ENCODE measurements at places on chromosomes 13 and 19. TPM values are rescaled to one million over a fixed set of nuclear protein-coding genes. Genes with fewer than 3 reads are reported as not detected.

DNA sequence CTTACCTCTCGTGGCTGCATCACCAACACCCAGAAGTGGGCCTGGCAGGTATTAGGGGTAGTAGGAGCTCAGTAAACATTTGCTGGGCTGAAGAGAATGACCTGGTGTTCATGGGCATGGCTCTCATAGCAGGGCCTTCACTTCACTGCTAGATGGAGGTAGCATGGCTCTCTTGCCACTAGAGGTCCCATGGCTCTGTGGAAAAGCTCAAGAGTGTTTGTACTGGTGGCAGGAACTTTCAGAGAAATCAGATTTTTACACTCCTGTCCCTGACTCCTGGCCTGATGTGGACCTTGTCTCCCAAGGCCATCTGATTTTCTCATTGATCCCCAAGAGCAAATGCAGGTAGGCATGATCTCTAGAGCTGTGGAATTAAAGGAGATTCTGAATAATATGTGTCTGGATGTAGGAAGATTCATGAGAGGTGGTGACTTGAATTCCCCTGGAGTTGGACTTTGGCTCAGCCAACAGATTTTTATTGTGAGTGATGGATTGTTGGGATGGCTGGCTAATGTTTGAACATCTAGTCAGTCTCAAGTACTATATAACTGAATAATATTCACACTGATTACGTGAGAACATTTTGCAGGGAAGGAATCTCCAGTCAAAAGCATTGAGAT lies 5.7 kb downstream of the ZNF574 start:
- DNase-seq: no peak

ZNF304 gene
- 15.1 TPM for polyA plus RNA-seq

MCEMP1 gene
- polyA plus RNA-seq: 0.21 TPM

- DNase-seq: no peak
Observed at GRCh38 chr13:28494778-28495537, at the start of gene FLT1. Gene FLT1, minus strand, starts transcription at chr13:28495128. Its CDS starts 285 bp downstream, at chr13:28494843.

SLC25A41 gene
- polyA plus RNA-seq: 2.4 TPM

GRCh38 chr13:94480672-94481145 lies 1.2 kb upstream of the DCT start:
- DNase-seq: no peak
